Chondrocyte (in vitro differentiated cells): ENCODE measurements at places on chromosomes 5 and 9.

DNA sequence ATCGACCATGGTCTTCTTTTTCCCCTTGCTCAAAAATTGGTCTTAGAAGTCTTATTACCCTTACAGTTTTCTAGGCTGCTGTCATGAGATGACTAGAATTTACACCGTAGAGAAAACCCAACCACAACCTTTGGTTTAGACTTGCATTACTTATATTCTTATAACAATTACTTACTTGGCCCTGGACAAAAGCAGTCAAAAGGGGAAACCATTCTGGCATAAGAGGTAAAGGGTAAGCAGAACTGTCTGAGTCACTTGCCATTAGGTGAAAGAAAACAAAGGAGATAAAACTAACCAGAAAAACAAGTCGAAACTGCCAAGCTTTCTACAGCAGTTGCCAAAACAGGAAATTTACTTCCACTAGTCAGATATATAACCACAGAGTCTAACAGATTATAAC is 17.9 kb downstream of the TMEM245 start:
- no peak for DNase-seq

GRCh38 chr5:65480306-65480865 is 1.3 kb downstream of the ADAMTS6 start:
- no peak for DNase-seq

DNA sequence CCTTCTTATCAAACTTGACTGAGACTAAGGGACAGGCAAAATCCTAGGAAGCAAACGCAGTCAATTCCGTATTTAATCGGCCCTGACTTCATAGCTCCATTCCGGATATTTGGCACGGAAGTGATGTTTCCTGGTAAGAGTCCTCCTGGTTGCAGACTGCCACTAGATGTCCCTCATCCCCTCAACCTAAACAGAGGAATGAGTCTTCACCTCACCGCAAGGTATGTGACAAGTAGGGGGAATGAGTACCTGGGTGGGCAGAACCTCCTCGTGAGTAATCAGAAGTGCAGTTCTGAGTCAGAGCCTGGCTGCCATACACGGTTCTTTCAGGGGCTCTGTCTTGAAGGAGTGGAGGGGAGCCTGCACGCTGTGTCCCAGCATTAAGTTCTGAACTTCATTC is 173.6 kb downstream of the MUSK start:
- DNase-seq = no peak

- no peak for DNase-seq
These were observed 715.5 kb upstream of the PTPRD start for GRCh38 chr9:11328326-11328725.
